ENCODE measurements at places on chromosomes 2 and 18. TPM values are rescaled to one million over a fixed set of nuclear protein-coding genes. Genes with fewer than 3 reads are reported as not detected.
A peak's percentile ranks its signal among the peaks of the same experiment; 100 is the strongest.

Gene SP5
- not detected for polyA plus RNA-seq

DNA sequence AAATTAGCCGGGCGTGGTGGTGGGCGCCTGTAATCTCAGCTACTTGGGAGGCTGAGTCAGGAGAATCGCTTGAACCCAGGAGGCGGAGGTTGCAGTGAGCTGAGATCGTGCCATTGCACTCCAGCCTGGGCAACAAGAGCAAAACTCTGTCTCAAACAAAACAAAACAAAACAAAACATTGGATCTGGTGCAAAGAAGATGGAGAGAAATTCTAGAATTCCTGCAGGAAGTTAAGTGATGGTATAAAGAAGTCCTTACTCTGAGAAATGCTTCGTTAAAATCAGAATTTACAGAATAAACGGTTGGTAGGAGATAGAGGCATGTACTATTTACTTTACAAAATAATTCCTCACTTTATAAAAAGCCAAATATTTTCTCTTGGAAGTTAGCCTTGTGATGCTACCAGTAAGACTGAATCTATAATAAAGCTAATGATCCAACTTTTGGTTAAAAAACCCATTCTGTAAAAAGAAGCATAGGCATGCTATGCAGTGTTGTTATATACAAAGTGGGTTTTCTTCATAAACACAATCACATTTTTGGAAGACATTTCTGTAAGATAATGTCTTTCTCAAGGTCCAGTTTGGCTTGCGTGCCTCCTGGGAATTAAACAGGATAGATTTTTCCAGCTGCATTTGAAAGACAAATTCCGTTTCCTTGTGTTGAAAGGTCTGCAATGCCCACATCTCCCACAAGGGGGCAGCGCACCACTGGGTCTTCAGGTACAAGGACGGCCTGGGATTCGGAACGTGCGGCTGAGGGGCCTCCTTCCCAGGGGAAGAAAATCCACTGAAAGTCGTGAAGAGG lies 35.6 kb upstream of the PNO1 start:
- DNase-seq, result peak; percentile 88

Gene NEU2
- polyA plus RNA-seq, result not detected

- peak; percentile 81 for DNase-seq
Measured at GRCh38 chr2:95346231-95346737, 49.1 kb downstream of the KCNIP3 start.

Gene MALT1
- polyA plus RNA-seq, result 11.3 TPM

GRCh38 chr2:241081643-241082340 lies 20.3 kb downstream of the MTERF4 start:
- DNase-seq, result no peak

DNA sequence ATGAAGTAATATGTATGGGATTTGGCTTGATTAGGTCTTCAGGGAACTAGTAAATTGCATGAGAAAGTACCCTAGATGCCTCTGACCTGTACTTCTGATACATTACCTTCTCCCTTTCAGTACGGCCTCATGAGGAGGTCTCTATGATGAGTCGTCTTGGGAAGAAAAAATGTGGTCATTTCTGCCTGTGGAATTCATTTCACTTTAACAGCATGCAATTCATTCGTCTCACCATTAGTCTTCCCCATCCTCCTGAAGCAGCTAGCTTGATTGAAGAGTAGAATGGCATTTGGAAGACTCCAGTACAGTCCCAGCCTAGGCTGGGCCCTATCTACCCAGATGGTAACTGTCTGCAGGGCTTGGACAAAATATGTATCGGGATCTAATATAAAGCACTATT lies 52.2 kb downstream of the TMX3 start:
- no peak for DNase-seq

Gene ALPP
- not detected for polyA plus RNA-seq

Data from heart right ventricle (tissue), 16 donors.